ENCODE measurements at places on chromosomes 3 and 15.

DNA sequence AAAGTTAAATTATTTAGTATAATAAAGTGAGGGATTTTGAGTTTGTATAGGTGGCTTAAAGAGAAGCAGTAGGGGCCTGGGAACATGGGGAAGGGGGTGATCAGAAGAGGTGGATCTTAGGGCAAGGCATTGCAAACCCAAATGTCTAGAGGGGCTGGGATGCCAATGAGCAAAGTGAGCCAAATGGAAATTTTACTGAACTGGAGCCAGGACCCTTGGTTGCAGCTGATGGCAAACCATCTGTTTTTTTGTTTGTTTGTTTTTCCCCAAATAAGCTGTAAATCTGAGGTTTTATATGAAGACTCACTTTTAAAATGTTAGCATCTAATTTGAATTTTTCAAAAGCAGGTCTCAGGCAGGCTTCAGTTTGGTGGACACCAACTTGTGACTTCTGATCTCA lies 14.8 kb upstream of the PARP14 start:
- no peak for DNase-seq

DNA sequence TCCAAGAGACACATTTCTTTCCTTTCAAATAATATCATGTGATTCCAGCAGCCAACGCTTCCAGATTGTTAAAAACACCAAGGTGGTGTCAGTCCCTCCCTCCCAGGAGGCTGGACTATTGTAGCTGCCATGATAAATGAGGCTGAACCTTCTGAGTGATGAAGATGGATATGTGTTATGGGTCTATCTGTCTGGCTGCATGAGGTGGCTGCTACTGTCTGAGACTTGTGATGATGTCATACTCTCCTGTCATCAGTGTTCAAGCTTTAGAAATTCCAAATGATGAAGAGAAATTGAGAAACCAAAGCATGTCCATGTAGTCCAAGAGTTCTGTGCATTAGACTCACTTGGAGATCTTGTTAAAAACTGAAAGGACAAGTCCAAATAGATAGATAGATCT lies 683.0 kb downstream of the NTRK3 start:
- DNase-seq, result no peak

DNA sequence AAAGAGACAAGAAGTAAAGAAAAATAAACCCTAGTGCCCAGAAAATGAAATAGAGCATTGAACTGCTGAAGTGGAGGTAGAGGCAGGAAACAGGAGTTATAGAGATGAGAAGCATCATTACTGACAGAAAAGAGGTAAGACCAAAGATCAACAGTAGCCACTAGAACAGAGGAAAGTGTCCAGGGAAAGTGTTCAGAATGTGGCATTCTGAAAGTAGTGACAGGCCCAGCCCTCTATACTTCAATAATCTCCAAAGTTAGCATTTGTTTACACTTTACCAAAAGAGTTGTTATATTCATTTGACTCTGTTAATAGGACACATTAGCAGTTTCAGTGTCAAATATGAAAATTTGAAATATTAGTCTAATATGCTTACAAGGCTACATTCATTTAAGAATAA lies 727.1 kb upstream of the NECTIN3 start:
- DNase-seq, result no peak

DNA sequence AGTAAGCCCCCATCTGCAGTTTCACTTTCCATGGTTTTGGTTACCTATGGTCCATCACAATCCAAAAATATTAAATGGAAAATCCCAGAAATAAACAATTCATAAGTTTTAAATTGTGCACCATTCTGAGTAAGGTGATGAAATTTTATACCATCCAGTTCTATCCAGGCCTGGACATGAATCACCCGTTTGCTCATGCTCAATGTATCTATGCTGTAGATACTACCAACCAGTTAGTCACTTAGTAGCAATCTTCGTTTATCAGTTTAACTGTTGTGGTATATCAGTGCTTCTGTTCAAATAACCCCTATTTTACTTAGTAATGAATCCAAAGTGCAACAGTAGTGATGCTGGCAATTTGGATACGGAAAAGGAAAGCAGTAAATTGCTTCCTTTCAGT lies 381.9 kb upstream of the AGTR1 start:
- DNase-seq, result peak; percentile 32

DNA sequence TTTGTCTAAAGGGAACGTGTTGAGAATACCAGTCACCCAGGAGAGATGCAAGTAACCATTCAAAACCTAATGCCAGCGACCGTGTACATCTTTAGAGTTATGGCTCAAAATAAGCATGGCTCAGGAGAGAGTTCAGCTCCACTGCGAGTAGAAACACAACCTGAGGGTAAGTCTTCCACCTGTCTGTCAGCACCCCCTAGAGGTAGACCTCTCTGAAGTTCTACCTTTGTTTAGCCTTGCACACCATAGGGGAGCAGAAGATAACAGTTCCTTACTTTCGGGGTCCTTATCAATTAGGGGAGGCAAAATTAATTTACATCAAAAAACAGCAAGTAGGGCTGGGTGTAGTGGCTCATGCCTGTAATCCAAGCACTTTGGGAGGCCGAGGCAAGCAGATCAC lies 124.4 kb downstream of the HCN4 start:
- no peak for DNase-seq

DNA sequence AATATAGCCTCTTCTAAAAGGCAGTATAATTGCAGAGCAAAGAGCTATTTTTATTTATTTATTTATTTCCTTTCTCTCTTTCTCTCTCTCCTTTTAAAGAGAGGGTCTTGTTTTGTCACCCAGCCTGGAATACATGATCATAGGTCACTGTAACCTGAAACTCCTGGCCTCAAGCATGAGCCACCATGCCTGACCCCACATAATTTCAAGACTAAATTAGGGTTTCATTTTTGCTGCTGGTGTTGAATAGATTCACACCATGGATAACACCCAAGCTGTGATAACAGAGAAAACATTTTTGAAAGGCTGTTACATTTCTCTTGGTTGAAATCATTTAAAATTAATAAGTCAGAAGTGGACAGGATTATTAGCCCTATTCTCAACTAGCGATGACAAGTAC lies 131.6 kb downstream of the LEKR1 start:
- no peak for DNase-seq

DNA sequence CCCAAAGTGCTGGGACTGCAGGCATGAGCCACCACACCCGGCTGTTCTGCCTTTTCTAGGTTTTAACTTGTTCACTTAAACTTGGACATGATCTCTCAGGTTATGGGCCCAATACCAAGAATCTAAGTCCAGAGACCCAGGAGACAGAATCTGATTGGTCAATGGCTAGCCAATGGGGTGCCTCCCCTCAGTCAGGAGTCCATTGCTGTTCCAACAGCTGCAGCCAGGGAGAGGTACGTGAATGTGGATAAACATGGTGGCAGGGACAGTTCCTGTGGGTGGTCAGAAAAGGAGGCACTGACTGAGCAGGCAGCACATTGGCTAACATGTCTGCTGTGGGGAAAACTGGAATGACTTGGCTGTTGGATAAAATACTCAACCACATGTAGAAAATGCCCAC lies 140.3 kb downstream of the RPLP1 start:
- DNase-seq, result no peak
